ENCODE measurements at places on chromosomes 3 and 15.

DNA sequence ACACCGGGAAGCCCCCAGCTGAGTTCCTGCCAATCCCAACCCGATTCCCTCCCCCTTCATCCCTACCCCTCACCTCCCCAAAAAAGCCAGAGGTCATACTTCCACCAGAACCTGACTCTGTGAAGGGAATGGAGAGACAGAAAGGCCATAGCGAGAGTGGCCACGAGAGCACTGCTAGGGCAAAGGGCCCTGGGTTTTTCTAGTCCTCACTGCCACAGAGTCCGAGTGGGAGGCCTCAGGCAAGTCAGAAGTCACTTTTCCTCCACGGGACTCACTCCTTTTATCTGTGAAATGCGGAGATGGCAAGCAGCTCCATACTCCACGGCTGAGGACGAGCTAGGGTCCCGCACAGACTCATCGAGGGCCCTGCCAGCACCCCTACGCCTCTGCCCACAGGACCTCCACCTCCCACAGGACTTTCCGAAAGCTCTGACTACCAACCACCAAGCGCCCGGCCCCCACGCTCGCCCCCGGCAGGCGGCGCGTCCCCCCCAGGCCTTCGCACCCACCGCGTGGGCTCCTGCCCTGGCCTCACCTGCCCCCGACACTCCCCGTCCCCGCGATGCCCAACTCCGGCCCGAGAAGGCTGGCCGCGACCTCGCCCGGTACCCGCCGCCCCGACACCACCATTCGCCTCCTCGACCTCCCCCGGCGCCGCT lies 792 bp downstream of the ATP13A3 start:
- DNase-seq = no peak

- no peak for DNase-seq
Observed at GRCh38 chr3:53158765-53159155, 2.2 kb upstream of the PRKCD start.

DNA sequence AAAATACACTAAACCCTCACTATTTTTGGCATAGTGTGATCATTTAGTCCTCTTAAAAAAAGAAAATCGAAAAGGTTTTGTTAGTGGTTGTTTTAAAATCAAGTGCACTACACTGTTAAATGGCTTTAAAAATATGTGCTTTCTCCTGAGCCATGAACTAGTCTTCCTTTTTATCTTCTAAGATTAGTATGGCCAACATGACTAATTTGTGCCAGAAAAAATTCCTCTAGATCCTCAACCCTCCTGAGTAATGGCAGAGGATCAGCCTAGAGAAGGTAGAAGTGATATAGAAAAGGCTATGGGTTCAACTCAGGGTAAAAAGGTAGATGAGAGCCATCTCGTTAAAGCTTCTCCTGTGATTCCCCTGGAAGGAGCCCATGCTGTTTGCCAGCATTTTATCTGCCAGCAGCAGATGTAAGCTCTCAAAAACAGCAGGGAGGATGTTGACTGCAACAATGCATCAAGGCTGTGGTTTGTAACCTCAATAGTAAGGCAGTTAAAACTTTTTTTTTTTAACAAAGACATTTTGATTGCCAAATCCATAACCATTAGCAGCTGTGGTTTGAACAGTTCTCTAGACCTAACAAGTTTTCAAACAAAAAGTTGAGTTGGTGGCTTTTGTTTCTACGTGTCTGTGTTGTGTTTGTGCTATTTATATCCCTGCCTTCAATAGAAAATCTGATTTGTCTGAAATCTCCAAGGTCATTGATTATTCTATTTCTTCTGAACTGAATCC lies 30.2 kb upstream of the ZNF609 start:
- DNase-seq = no peak

GRCh38 chr3:11850003-11850402 lies 3.3 kb upstream of the TAMM41 start:
- DNase-seq = no peak

GRCh38 chr15:85430406-85431204 lies 50.2 kb downstream of the AKAP13 start:
- no peak for DNase-seq

DNA sequence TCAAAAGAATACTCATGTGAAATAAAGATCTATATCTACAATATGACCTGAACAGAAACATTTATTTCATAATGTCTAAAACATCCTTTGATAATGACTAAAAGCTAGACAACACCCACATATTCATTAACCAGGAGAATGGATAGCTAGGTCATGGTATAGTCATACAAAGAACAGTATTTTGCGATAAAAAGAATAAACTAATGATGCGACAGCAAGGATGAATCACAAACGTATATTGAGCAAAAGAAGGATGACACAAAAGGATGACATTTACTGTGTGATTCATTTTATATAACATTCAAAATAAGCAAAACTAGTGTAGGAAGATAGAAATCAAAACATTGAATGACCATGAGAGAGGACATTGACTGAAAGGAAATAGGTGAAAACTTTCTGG lies 1233.1 kb downstream of the OTOL1 start:
- no peak for DNase-seq

DNA sequence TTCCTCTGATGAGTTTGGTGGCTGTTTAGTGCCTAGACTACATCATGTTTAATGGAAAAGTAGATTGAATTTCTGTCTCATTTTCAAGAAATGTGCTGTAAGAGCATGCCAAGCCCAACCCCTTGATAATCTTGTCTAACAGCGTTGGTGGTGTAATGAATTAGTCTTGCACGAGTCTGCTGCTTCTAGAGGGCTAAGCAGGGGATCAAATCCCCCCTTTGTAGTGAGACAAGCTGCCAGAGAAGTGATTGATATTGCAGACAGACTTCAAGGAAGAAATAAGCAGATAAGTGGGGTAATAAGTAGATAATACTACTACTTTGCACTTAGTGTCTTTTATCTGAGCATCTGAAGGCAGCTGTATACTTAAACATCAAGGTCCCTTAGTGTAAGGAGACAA lies 141.4 kb downstream of the TP63 start:
- DNase-seq = no peak

DNA sequence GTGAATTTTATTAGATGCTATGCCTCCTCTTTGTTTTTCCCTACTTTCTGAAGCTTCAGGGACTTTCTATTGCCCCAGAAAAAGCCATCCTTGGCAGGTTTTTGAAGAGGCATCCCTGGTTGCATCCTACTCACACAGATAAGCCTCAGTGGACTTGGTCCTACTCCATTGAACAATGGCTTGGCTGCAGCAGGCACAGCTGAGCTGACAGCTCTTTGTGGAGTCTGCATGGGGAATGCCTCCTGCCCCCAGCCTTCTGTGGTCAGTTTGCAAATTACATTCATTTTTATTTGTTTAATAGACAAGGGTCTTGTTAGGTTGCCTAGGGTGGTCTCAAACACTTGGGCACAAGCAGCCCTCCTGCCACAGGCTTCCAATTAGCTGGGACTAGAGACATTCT lies 69.7 kb downstream of the NPAP1 start:
- no peak for DNase-seq

GRCh38 chr3:14879211-14879874 lies 60.6 kb downstream of the FGD5 start:
- DNase-seq = no peak

DNA sequence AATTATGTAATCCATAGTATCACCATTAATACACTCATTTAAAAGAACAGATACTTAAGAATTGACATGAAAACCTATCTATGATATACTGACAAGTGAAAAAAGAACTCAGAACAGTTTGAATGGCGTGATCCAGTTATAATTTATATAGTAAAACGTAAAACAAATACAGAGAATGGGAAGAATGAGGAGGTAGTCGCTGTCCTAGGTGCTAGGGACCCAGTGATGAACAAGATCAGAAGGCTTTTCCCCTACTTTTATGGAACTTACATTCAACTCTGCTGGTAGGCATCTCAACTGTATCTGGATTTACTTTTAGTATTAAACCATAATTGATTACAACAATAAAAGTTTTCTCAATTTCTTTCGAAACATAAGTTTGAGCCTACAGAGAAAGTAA lies 31.8 kb downstream of the GSK3B start:
- DNase-seq = no peak

All from nucleus accumbens (tissue), 56 donors.